ENCODE measurements at places on chromosomes 2 and 18.

DNA sequence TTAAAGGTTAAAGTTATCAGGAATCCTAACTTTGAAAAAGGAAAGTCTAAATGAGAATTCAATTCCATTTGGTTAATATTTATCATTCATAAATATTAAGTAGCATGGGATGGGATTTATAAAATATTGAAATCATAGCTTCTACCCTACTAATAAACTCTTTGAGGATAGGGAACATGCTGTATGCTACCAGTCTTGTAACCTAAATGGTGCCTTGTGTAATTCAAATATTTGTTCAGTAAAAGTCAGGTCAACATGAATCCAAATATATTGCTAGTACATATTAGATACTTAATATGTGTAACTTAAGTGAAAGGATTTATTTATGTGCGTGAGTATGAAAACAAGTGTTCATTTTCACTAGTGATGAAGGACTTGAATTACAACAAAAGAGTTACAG is 94.1 kb downstream of the CAMKMT start:
- no peak for DNase-seq

- DNase-seq = no peak
Observed at GRCh38 chr2:148577845-148578492, 66.6 kb upstream of the EPC2 start.

DNA sequence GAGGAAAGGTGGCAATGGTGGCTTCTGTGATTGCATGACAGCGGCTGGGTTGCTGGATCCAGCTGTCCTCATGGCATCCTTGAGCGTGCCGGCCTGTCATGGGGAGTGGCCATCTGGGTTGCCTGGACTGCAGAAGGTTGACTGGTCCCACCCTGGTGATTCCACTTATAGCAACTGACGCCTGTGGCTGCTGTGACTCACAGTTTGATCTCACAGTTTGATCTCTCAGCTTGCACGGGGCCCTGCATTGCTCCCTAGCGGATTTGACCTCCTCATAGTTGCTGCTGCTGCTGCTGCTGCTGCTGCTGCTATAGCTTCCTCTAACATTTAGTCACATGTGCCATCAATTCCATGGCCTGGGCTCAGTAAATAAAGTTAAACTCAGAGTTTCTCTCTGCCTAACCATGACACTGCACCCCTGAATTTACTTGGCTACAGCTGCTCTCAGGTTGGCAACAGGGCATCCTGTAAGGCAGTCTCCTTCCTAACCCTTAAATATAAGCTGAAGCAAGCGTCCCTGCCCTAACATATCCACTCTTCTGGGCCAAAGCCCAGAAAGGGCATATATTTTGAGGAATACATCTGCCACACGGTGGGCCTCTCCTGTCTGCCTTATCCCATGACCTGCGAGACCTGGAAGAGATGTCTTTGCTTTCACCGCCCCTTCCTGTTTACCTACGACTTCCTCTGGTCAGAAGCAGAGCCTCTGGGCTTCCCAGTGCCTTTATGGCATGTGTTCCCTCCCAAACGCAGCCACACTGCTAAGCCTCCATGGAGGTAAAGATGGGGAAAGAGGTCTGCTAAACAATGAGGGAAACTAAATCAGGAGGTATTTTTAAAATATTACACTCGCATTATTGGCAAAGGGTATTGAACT is 37.8 kb upstream of the CCDC150 start:
- peak; percentile 45 for DNase-seq

DNA sequence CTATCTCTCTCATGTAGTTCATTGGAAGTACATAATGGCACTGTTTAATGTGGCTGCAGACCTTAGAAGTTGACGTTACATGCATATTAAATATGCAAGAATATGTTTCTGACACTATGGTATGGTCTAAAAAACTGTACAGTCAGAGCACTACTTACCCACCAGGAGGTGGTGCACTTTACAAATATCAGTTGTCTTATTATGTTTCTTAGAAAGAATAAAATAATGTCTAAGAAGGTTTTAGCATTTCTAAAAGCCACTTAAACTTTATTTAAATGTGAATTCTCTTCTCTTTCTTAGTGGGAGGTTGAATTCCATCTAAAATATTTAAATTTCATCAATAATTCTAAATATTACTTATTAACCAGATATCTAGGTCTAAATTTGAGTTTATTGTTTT is 4.3 kb downstream of the TMEFF2 start:
- peak; percentile 43 for DNase-seq
